ENCODE measurements at places on chromosomes 7 and 10.

DNA sequence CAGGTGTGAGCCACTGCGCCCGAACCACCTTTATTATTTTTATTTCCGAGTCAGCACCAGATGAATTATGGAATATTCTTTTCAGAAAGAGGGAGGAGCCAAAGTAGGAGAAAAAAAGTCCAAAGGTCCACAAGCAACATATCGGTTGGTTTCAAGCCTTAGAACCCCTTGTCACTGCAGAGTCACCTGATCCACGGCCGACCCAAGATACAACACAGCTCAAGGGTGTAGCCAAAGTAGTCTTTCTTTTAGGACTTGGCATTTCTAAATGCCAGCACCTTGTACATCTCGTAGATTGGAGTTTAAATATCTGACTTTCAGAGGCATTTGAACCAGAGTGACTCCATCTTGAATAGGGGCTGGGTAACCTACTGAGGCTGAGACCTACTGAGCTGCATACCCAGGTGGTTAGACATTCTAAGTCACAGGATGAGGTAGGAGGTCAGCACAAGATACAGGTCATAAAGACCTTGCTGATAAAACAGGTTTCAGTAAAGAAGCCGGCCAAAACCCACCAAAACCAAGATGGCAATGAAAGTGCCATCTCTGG is 113.9 kb upstream of the ANLN start:
- DNase-seq: no peak

DNA sequence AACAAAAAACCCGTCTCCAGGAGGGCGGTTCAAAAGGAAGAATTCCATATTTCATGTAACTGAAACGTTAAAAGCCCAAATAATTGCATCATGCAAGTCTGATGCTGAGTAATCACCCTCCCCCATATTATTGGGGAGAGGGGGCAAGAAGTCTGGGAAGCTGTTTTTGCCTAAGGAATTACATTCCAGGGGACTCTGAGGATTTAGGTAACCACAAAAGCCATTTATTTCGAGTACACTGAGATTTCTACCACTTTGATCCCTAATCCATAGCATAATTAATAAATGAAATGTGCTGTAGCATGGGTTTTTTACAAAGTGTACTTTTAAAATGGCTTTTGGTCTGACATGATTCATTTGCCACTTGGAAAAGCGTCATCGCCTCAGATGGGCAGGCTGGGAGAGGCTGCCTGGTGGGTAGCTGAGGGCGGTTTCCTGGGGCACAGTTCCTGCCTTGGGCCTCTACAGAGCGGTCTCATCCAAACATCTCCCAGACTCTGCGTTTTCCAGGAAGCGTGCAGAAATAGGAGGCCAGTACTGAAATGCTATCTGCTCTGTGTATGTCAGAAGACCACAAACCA is 106.5 kb downstream of the TCF7L2 start:
- DNase-seq: no peak

- DNase-seq: no peak
Measured at GRCh38 chr7:768881-769504, 41.9 kb upstream of the PRKAR1B start.

DNA sequence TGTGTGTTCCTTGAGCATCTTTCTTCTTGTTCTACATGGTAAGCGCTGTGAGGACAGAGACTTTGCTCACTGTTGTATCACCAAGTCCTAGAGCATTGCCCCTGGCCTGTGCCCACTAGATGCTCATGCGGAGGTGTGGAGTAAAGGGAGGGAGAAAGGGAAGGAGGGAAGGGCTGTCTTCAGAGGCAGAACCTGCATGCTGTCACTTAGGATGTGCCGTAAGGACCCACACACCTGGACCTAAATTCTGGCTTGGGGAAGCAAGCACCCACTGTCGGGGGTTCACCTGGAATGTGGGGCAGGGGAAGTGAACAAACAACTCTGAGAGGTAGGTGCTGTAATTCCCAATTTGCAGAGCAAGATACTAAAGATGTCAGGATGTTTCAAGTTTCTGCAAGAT is 129.5 kb downstream of the PTPN20 start:
- no peak for DNase-seq

DNA sequence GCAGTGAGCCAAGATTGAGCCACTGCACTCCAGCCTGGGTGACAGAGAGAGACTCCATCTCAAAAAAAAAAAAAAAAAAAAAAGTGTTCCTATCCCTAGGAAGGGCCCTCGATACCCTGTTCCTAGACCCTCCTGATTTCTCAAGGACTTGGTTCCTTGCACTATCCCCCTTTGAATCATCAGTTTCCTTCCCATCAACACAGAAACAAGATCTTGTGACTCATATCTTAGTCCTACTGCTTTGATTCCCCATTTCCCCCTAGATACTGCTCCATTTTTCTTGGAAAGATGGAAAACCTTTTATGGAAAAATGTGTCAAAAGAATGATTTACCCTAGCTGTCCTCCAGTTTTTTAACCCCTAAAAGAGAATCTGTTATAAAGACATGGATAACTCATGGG is 1.7 kb upstream of the ZNF862 start:
- no peak for DNase-seq

DNA sequence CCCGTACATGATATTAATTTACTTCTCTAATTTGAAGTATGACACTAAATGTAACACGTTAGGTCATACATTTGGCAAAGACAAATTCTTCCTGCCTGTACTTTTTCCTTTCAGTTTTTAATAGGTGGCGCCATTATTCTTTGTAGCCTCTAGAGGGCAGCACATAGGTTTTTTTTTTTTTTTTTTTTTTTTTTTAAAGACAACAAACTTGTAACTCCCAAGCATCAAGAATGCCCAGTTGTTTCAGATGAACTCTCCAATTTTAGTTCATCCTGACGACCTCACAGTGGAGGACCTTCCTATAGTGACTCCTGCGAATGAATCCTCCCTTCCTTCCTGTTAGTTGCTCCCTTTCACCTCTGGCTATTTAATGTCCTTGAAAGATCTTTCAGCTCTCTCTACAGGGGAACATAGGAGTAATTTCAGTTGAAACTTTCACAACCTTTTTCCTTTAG is 139.3 kb upstream of the HDAC9 start:
- DNase-seq: no peak

GRCh38 chr7:33707427-33707826 is 197.9 kb upstream of the BMPER start:
- DNase-seq: no peak

- no peak for DNase-seq
Measured at GRCh38 chr7:130148561-130148960, 56.6 kb downstream of the TMEM209 start.

GRCh38 chr7:81155654-81156373 is 237.0 kb upstream of the SEMA3C start:
- no peak for DNase-seq

GRCh38 chr7:42689626-42690025 is 222.2 kb downstream of the C7orf25 start:
- no peak for DNase-seq

DNA sequence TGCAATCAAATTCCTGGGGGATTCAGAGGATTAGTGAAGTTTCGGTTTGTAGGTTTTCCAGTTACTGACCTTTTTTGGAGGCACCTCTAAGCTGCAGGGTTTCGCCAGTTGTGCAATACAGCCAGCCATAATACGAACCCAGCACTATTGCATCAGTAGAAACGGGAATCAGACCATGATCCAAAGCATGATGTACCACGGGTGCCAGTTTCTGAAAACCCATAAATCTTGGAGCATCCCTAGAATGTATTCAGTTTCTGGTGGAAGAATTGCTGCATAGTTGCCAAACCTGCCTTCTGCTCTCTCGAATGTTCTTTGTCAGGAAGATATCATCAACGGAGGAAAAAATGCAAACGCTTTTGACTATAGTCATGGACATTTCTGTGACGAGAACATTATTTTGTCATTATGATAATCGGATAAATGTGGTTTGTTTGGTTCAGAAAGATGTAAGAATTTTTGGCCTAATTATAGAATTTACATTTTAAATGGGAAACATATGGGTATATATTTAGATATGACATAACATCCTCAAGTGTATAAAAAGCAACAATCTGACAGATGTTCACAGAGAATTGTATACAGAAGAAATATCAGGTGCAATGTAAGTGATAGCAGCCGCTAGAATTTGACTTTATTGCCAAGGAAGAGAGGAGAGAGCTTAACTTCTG is 186.2 kb upstream of the PRKCQ start:
- DNase-seq: no peak

DNA sequence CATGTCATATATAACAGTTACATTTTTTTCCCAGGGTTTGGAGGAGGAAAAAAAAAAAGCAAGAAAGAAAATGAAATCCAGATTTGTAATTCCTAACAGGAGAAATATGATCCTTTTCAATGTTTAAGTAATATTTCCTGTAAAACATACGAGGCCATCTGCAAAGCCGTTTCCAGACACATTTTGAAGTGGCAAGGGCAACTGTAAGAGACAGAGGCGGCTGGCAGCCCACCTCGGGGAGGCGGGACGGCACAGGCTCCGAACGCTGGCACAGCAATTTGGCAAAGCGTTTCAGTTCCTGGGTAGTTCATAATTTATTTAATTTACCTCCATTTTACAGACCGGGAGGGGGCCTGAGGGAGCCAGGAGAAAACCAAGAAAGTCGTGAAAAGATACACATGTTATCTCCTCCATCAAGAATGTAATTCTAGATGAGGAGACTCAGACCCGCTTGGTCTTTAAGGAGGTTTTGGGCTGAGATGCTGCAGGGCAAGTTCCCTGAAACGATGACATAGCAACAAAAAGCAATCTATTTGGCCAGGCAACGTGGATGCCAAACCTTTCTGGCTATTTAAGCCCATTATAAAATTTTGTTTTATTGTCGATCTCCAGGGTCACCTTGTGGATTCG is 448.5 kb upstream of the MKI67 start:
- DNase-seq: no peak

DNA sequence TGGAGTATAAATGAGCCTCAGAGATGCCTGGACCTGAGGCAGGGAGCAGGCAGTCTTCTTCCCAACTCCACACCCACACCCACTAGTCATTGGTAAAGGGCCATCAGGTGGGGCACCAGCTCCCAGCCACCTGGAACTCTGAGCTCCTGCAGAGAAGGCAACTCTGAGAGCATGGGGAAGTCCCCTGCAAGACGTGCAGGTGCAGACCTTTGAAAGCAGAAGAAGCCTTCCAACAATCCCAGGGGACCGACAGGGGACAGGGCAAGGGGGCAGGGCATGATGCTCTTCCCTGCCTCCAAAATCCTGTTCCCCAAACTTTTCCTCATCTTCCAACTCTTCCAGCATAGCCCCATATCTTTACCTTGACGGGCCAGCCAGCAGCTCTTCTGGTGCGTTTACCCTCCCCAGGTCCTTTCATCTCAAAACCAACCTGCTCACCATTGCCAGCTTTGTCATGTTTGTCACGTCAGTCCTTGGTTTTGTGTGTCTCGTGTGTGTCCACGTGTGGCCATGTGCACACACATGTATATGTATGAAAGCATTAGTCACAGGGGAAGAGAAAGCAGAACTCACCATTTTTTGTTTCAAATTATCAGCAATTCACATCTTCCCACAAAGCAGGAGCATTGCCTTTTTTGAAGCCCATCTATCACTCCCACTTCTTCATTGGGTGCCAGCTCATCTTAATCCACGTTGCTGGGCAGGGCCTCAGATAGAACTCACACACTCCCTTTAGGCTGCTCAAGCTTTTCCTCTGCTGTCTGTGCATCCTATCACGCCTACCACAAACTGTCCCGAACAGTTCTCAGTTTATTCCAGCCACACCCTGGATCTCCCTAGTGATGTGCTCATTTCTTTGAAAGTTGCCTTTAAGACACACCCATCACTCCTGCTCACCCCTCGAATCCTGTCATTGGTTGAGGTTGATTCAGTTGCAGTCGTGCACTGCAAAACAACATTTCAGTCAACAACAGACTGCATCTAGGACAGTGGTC is 41.0 kb upstream of the AMPH start:
- DNase-seq: no peak

GRCh38 chr7:7977774-7978173 is 9.2 kb downstream of the GLCCI1 start:
- DNase-seq: no peak

GRCh38 chr10:79280956-79281355 is 66.3 kb upstream of the PPIF start:
- no peak for DNase-seq

DNA sequence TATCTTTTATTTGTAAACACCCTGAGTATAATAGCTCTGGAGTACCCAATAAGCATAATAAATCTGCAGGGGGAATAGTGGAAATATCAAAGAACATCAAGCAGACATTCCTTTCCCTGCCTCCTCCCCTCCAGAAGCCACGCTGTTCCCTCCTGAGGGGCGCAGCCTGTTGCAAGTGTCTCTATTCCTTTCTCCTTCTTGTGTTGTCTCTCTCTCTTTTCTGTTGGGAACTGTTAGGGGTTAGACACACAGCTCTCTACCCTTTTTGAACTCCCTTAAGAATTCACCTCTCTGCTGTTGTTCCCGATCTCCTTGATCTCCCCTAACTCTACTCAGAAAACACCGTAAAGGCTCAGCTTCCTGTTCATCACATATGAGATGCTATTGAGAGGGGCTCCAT is 178.0 kb upstream of the FZD1 start:
- no peak for DNase-seq

DNA sequence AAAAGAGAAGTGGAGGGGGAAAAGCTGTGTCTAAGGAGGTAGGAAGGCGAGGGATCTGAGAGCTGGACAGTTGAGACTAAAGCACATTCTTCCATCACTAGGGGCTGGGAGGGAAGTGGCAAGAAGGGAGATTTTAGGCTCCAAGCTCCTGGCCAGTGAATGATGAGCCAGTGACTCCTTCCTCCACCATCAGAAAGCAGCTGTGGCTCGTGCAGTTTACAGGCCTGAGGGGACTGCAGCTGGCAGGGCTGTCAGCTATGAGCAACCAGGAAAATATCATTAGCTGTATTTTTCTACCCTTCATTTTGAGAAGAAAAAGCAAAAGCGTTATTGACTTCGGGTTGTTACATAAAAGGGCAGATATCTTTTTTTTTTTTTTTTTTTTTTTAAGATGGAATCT is 60.7 kb downstream of the GPAM start:
- no peak for DNase-seq

GRCh38 chr7:2843711-2844152 is 376 bp downstream of the GNA12 start:
- DNase-seq: peak; percentile 15

Data from T-helper 9 cell (primary cell).